Activated CD4-positive, alpha-beta T cell treated with anti-CD3 and anti-CD28 coated beads, Interleukin-2, Interleukin-4, amounts not matched to agents 100 ng/mL and 50 ng/mL, durations not matched to agents 16 hours and 8 hours (primary cell): ENCODE measurements at places on chromosomes 2 and 18.

GRCh38 chr18:75358928-75359327 is 68.6 kb downstream of the SMIM21 start:
- no peak for DNase-seq

- DNase-seq, result no peak
These were observed 47.6 kb downstream of the DIS3L2 start for GRCh38 chr2:232008907-232009638.

GRCh38 chr2:151946899-151947812 is 118.9 kb upstream of the ARL5A start:
- peak; percentile 10 for DNase-seq

GRCh38 chr18:6521803-6522418 is 107.2 kb upstream of the L3MBTL4 start:
- DNase-seq, result peak; percentile 50

DNA sequence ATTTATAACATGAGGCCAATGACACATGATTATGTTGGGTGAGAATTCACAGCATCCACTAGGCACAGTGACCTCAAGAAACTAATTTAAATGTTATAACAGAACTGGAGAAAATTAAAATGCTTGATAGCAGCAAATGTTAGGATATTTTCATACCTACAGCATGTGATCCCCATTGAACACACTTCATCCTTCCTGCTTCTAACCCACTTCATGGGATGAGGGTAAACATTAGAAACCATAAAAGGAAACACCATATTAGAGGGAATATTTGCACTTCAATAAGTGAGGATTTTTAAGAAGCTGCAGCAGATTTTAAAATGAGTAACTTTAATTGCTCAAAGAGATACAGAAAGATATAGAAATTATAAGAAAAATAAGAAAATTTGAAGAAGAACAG is 117.1 kb downstream of the FSHR start:
- DNase-seq, result no peak

DNA sequence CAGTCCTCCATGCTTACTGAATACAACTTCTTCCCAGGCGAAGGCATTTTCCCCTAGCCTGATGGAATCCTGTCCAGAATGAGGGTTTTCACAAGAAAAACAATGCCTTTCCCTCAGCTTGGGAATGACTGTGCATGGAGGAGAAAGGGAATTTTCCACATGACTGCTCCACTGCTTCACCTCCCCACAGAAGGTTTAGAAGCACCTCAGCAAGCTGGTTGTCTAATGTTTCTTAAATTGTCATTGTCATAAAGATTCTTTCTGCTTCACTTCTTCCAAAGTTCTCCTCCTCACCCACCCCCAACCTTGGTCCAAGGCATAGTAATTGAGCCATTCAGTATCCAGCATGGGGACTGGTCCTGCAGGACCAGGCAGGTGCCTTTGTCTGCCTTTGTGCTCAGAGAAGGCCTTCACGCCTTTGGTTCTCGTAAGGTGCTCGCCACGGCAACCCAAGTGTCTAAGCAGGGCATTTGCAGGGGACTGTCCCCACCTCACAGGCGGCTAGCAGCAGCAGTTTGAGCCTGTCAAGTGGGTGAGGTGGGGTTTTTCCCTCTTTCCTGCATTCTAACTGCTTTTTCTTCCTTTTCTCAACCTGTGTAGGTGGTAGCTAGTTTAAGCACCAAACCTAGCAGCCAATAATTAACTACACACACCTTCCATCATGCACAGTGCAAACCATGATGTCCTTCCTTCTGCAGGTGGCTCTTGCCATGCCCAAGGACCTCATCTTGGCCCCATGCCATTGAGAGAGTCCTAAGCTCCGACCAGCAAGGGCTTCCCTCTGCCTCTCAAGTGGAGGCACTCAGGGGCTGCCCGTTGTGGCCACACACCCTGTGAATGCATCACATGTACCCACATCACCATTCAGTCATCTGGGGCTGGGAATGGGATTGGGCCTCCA is 65.7 kb upstream of the BCL2L11 start:
- peak; percentile 29 for DNase-seq
